ENCODE measurements at places on chromosomes 2 and 18.

DNA sequence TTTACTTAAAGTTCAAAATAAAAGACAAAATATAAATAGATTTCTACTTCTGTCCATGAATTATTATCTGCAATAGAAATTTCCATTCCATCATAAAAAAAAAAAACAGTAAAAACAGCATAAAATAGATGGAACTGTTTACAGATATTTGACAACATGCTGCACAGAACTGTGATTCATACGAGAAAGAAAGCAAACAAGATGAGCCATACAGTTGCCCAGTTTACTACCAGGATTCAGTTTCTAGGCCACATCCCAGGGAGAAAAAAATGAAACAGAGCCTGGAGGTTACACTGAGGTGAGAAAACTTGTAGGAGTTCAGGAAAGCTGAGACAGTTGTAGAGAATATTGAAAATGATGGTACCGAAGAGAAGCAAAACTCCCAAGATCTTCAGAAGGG lies 1426.9 kb upstream of the ACVR2A start:
- DNase-seq, result no peak

DNA sequence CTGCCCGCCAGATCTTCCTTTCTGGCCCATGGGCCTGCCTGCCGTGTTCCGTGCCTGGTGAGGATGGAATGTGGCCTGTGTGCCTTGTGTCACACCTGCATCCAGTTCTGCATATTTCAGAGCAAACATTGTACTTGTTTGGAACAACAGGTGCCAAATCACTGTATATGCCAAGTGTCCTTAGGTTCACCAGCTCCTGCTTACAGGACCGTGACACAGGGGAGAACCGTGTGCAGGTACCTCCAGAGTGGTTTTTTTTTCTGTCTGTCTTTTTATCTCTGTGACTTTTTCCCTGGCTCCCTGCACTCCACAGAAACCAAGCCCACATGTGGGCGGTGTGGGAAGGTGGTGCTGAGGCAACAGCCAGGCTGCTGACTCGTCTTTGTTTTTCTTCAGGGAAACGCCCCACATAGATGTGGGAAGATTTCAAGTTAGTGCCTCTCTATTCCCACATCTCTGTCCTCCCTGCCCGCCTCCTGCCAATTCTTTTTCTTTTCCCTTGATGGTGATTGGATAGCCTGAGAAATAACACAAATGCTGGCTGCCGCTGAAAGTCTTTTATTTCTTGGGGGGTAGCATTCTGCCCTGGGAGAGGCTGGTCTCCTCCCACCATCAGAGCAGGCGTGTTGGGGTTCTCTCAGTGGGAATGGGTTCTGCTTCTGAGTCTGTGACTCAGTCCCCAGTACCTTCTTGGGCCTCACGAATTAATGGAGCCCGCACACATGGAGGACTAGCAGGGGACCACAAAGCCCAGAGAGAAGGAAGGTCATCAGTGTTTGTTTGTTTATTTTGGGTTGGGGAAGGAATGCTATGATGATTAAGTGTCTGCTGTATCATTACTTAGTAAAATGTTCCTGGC lies 21.4 kb downstream of the GRHL1 start:
- no peak for DNase-seq

GRCh38 chr2:236017446-236017845 lies 150.7 kb downstream of the GBX2 start:
- no peak for DNase-seq

DNA sequence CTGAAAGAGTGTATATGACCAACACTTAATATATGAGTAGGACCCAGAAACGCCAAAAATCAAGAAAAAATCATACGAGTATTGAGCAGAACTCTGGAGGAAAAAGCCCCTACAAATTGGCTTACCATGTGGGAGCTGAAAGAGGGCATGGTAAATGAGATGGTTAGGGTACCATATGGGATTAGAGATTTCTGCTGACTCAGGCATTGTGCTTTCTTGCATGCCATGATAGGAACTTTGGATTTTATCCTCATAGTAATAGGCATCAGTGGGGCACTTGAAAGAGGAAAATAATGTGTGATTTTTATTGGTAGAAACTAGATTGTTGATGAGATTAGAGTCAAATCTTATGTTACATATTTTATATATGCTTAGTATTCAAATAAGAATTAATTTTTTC lies 271.1 kb downstream of the CBLN2 start:
- DNase-seq, result no peak

DNA sequence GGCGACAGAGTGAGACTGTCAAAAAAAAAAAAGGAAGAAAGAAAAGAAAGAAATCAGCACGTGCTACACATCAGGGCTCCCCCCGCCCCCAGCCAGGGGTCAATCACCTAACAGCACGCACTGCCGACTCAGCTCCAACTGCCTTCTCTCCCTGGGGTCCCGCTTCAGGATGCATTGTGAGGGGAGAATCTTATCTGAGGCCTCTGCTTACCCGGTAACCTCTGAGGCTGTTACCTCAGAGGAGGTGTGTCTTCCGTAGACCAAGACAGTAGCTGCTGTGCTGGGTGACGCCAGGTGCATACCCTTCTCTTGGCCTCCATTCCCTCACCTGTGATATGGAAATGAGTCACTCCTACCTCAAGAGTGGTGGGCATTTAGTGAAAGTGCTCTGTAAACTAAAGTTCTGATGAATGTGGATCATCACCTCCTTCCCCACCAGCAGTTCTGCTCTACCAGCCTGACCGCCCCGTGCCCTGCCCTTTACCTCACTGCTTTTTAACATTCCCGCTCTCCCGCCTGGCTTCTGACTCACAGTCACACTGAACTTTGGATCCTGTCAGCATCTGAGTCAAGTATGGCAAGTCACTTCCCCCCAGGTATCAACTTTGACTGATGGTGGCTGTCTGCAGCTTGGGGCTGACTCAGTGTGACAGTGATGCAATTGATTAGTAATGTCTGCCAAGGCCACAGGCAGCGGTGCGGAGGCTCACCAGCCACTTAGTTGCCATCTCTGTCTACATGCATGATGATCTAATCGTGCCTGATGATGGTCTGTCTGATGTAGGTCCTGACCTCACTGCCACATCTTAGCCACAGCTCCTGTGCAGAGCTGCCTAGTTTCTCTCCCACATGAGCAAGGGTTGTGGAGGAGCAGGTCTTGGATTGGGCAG lies 20.1 kb downstream of the ARID5A start:
- no peak for DNase-seq

- DNase-seq, result no peak
Observed at GRCh38 chr2:119606674-119607073, 62.4 kb downstream of the CFAP221 start.

GRCh38 chr2:44879269-44880124 lies 62.0 kb upstream of the SIX3 start:
- DNase-seq, result no peak

- peak; percentile 55 for DNase-seq
Observed at GRCh38 chr2:26503231-26503880, 25.4 kb upstream of the OTOF start.

DNA sequence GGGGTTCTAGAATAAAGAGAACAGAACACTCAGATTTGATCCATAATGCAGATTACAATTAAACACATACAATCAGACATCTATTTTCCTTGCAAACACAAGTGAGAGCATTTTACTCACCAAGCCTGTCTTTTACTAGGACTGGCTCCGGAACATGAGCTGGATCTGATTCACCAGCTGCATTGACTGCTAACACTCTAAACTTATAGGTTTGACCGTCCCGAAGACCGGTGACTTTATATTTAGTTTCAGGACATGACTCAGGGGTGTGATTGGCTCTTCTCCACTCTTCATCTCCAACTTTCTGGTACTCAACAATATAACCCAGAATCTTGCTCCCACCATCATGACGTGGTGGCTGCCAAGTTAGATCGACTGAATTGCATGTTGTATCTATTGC lies 112.4 kb downstream of the PLEKHA3 start:
- DNase-seq, result no peak

Data from substantia nigra (tissue), 51 donors.